ENCODE measurements at places on chromosomes 3 and 15.

DNA sequence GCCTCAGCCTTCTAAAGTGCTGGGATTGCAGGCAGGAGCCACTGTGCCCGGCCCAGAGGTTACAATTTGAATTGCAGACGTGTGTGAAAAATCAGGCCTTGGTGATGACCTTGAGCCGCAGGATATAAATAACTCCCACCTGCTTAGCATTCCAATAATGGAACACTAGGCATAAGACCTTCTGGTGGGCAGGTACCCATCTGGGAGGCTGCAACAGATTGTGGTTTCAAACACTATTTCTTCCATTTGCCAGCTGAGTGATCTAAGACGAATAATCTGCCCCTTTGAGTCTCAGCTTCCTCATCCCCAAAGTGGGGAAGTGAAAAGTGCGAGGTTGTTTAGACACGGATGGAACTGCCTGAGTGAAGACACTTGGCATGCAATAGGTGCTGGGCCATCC is 47.7 kb upstream of the HERC1 start:
- DNase-seq = no peak

- no peak for DNase-seq
Observed at GRCh38 chr3:138025553-138025952, 15.6 kb downstream of the CLDN18 start.

GRCh38 chr15:60917461-60918145 is 311.5 kb downstream of the RORA start:
- no peak for DNase-seq

GRCh38 chr3:146130881-146131371 is 30.1 kb downstream of the PLOD2 start:
- no peak for DNase-seq

DNA sequence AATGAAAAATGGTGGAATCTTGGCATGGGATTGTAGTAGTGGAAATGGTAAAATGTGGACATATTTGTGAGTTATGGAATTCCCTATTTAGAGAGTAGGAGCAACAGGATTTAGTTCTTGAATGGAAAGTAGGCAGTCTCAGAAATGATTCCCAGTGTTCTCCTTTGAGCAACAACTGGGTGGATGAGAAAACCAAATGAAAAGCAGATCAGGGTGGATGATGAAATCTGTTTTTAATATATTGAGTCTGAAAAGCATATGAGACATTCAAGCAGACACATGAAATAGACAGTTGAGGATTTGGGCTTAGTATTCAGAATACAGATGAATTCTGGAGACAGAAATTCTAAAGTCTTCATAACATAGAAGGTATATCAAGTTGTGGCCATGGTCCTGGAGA is 451.3 kb downstream of the LPP start:
- no peak for DNase-seq

- DNase-seq = no peak
Observed at GRCh38 chr3:128996200-128996599, 2.3 kb upstream of the CFAP92 start.

DNA sequence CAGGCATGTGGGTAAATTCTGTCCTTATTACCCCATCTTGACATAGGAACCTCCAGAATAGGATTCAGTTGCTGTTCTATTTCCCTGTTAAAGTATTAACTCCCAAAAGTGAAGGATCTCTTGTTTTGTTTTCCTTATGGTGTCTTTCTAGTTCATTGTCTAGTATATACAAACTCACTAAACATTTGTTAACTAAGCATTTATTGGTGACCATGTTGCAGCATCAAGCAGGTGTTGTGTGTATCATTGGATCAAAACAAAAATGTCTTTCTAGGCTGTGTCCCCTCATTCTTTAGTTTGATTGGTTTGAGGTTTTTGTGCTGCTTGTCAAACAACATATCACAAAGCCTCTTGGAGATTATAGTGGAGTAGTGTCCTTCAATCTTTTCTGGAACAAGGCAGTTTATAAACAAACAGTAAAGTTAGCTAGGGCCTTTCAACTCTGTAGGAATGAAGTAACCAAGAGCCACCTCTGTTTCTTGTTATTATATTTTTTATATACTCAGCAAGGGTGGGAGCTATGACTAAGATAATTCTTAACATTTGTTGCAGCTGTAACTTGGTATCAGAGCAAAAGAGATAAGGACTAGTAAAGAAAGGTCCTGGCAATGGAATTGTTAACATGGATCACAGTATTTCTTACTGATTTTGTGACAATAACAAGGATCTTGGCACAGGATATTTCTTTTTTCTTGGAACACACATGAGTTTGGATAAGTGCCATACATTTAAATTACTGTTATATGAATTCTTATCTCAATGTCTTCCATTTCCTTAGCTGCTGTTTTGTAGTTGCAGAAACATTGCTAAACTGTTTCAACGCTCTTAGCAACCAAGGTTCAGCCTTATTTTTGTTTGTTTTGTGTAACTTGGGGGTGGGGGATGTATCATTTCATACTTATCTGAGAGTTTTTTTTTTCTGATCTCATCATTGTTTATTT is 49.3 kb downstream of the TMOD3 start:
- no peak for DNase-seq

GRCh38 chr15:64865998-64866520 is 24.3 kb downstream of the PLEKHO2 start:
- no peak for DNase-seq

GRCh38 chr3:127819656-127820055 is 2.7 kb downstream of the MGLL start:
- DNase-seq = no peak

GRCh38 chr3:9497821-9498565 is 55.6 kb downstream of the LHFPL4 start:
- DNase-seq = no peak

DNA sequence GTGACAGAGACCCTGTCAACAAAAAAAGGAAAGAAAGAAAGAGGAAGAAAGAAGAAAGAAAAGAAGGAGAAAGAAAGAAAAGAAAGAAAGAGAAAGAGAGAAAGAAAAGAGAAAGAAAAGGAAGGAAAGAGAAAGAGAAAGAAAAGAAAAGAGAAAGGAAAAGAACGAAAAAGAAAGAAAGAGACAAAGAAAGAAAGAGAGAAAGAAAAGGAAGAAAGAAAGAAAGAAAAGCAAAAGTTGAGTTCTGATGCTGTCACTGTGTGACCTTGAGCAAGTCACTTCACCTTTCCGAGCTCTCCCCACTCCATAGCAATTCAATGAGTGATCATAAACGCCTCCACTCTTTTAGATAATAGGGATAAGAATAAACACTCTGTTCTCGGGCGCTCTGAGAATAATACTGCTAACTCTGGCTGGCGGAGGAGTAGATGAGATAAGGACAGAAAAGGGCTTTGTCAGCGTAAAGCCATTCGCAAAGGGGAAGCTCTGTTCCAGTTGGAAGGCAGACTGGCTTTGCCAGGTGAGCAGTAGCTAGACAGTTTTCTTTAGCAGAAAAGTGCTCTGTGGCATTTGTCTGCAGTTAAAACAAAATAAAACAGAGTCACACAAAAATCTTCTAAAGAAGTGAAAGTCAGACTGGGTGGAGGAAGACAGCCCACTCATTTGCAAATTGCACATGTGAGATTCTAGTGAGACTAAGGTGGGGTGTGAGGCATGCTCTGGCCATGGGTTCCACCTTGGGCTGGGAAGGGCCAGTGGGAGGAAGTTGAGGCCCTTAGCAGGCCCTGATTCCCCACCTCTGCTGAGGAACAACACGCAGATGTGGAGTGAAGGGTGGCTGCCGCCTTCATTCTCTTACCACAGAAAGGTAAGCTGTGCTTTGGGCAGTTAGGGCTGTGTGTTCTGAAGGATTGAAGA is 9.6 kb upstream of the FLNB start:
- DNase-seq = no peak

GRCh38 chr3:131630097-131630496 is 127.3 kb upstream of the MRPL3 start:
- DNase-seq = no peak

- DNase-seq = no peak
Observed at GRCh38 chr3:45109771-45110508, 36.2 kb downstream of the CDCP1 start.

GRCh38 chr15:70833861-70834765 is 19.8 kb downstream of the LARP6 start:
- DNase-seq = no peak

DNA sequence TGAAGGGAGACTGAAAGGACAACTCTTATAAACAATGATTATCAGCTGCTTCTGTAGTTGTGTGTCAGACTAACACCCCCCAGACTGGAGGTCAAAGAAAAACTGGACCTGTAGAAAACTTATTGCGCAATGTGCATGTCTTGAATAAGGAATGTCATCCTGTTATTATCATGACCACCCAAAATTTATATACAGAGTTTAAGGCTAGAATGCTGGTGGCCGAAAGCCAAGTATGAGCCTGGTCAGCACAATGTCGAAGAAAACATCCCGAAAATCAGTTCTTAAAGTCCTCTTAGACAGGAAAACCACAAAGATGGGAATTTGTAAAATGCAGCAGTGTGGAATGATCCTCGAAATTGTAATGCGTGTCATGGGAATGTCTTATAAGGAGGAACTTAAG is 29.3 kb downstream of the RFTN1 start:
- no peak for DNase-seq

GRCh38 chr15:77905301-77905920 is 172.1 kb downstream of the TBC1D2B start:
- no peak for DNase-seq

DNA sequence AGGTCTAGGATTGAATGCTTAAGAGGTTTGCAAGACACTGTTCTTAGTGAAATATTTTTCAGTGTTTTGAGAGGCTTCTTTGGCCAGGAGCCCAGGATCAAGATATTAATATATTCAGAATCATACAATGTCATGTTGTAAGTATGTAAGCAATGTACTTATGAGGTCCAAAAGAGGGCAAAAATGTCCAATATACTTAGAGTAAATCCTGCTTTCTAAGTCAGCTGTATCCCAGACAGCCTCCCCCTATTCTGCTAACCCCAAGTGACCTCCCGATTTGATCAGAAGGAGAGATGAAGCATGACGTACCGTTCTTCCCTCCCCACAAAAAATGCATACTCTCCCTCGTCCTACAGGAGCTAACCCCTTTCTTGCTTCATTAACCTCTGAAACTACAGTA is 70.9 kb downstream of the CHAC1 start:
- no peak for DNase-seq

DNA sequence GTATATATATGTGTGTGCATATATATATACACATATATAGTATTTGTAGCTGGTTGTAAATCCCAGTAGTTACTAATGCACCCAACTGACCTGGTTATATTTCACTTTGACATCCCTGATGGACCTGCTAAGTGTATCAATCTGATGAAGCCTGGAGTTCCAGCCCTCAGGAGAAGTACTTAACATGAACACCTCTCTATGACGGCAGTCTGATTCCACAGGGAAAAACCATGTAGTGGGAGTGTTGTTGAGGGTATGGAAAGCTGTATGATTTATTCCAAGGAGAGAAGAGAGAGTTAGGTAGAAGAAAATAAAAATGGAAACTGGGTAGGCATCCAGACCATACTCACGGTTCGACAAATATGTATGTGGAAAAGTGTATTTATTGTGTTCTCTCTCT is 531.2 kb upstream of the SEMA6D start:
- no peak for DNase-seq

GRCh38 chr15:73051807-73052652 is at the start of gene NEO1:
TSS of gene NEO1 (plus strand) at chr15:73052463. CDS start at chr15:73052676, 213 bp downstream.
- peak; percentile 35 for DNase-seq

DNA sequence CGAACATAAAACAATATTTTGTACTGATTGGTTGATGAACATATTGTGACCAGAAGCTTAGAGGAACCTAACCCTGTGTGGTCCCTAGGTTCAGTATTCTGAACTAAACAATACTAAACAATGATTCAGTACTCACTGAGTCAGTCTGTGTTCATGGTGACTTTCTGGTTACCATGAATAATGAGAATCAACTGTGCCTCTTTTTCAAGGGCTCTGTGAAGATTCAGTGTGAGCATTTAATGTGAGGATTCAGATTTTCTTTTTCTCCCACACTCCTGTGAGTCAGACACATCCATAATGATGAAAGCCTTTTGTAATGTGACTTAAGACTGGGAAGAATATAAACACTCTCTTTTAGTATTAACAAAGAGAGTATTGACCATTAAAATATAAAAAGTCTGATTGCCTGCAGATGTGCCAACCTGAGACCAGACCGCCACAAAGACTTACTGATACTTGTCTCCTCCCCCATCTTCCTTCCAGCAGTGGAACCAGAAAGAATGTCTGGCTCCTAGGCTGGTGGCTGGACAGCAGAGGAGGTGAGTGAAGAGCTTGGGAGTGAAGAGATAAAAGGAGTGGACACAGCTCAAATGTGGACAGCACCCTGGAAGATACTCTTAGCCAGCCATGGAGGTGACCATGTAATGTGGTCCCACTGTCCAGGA is 17.6 kb upstream of the ACTL6A start:
- no peak for DNase-seq

- DNase-seq = peak; percentile 75
Observed at GRCh38 chr15:90885432-90886290, 1.4 kb downstream of the FES start.

GRCh38 chr15:47337836-47338235 is 379.5 kb upstream of the SEMA6D start:
- DNase-seq = no peak

DNA sequence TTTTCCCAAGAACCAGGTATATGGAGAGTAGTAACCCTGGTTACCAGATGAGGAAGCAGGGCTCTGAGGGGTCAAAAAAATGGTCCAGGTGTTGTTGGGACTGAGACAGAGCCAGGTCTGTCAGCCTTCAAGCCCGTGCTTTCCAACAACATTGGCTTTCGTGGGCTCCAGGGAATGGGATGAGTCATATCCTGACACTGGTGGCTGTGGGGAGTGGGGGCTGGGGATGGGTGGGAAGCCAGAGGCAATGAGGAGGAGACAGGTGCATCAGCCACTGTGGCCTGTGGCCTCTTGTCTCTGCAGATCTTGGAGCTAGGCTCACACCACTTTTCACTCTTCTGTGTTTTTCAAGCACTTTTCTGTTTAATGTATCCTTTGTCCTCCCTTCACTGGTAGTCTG is 38.2 kb downstream of the CORO2B start:
- DNase-seq = no peak

- no peak for DNase-seq
Observed at GRCh38 chr3:62183969-62184368, 189.4 kb downstream of the FEZF2 start.

DNA sequence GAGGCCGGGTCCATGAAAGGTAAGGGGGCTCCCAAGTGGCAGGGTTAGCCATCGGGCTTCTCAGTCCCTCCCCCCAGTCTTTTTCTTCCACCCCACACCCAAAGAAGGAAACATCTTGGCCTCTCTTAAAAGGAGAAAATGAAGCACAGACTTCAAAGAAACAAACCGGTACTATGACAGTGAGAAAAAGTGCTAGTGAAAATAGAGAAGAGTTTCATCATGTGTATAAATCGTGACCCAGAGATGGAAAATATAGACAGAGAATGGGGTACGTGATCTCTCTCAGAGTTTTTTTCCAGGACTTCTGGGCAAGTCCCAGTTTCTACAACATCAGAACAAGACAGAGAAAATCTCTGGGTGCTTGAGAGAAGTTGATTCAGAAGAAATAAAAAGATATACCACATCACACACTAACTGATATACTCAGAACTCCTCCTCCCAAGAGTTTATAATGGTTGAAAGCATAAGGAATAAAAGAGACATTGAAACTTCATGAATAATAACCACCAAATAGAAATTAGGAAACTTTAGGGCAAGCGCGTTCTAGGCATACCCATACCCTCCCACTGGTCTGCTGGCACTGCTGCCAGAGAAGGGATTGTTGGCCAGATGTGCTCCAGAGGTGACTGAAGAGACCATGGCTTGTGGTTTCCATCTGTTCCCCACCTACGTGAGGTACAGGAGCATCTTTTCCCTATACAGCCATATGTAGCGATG is 318.9 kb upstream of the CHRM5 start:
- peak; percentile 4 for DNase-seq

Measured in stimulated activated CD4-positive, alpha-beta T cell treated with anti-CD3 and anti-CD28 coated beads, Interleukin-12 subunit alpha, Interleukin-12 subunit beta, amount 100 ng/mL, for 48 hours (primary cell).